ENCODE measurements at places on chromosomes 2 and 18.

DNA sequence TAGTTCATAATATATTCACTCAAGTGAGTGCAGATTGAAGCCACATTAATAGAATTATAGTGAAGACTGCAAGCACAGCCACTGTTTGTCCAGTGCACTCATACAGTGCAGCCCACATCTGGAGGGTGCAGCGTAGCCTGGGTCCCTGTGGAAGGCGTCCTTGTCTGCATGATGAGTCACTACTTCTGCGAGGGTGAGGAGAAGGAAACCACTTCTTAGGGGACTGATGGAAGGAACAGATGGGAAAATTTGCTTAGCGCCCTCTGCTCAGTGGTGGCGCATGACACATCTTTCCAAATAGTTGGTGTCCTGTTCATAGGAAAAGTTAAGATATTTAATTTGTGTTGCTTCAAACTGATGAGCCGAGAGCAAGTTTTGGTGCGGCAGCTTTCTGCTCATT lies 330.4 kb upstream of the SMIM21 start:
- peak; percentile 1 for DNase-seq

DNA sequence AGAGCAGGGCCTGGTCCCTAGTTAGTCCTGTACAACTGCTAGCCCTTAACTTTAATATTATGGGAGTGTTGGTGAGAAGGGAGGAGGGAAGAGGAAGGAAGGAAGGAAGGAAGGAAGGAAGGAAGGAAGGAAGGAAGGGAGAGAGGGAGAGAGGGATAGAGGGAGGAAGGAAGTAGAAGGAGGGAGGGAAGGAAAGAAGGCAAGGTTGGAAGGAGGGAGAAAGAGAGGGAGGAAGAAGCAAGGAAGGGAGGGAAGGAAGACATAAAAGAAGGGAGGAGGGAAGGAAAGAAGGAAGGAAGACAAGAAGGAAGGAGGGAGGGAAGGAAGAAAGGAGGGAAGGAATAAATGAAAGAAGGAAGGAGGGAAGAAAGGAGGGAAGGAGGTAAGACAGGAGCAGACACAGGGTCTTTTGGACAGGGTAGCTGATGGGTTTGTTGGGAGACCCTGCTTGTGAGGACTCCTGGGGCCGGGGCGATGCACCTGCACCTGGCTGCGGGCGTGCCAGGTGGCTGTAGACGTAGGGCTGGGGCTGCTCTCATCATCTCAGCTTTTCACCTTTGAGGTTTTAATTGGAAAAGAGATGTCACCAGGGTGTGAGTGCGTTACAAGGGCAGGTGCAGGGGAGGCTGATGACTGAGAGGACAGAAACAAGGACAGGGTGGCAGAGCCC lies 5.9 kb upstream of the POMC start:
- no peak for DNase-seq

GRCh38 chr2:18611184-18611583 lies 21.8 kb upstream of the NT5C1B start:
- DNase-seq = peak; percentile 8

- no peak for DNase-seq
These were observed 71.7 kb downstream of the DNMT3A start for GRCh38 chr2:25270061-25270460.

DNA sequence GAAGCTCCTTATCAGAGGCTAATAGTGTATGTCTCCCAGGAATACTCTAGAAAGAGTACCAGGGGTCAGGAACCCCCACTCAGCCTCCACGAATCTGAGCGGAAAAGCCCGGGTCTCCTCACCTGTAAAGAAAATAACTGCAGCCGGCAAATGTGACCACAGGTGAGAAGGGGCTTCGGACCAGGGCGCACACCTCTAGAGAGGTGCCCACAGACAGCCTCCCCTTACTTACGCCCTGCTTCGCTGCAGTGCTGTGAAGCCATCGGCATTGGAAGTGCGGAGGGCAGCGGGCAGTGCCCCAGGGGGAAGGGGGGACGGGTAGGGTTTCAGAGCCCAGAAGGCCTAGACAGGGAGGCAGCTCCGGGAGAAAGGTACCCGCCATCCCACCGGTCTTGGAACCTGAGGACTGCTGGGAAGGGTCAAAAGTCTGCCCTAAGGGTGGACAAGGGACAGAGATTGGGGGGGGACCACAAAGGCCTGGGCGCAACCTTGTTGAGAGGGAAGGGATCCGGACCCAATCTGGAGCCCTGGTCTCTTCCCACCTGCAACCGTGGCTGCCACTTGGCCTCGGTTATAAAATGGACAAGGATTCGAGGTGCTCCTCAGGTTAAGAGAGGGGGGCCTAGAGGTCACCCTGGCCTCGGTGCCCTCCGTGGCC lies 642 bp upstream of the STEAP3 start:
- no peak for DNase-seq

- peak; percentile 8 for DNase-seq
These were observed 30.5 kb downstream of the LINC00305 start for GRCh38 chr18:64118406-64118805.

DNA sequence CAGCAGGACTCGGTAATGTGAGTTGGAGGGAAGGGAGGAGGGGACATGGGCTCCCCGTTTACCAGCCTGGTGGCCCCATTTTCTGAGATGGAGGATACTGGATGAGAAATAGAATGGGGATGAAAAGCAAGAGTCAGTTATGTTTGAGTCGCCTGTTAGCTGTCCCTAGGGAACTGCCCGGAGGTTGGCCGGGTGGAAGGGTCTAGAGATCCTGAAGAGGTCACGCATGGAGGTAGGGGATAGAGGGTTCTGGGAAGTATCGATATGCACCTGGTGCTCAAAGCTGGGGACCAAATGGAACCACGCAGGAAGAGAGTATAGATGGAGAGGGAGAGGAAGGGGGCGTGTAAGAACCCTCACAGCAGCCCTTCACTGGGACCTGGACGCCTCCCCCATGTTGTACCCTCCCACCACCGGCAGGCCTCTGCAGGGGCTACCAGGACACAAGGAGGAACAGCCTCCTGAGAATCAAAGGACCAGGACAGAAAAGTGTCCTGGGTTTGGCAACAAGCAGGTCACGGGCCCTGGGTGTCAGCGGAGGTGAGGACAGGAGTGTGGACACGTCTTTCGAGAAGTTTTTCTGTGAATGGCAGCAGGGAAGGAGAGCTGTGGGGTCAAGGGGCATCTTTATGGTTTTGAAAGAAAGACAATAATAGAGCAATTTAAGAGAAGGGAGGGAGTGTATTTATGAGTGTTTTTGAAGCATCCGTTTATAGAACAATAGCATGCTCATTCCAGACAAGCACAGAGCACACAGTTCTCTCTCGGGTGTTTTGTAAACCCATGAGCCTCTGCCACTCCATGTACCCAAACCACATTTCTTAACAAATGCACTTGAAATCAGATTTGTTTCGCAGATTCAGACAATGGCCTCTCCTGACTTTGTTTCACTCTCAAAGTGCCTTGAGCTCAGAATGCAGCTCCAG lies 132.2 kb downstream of the SMAD7 start:
- DNase-seq = no peak

- no peak for DNase-seq
These were observed 341.2 kb downstream of the CYP26B1 start for GRCh38 chr2:71806432-71806831.

DNA sequence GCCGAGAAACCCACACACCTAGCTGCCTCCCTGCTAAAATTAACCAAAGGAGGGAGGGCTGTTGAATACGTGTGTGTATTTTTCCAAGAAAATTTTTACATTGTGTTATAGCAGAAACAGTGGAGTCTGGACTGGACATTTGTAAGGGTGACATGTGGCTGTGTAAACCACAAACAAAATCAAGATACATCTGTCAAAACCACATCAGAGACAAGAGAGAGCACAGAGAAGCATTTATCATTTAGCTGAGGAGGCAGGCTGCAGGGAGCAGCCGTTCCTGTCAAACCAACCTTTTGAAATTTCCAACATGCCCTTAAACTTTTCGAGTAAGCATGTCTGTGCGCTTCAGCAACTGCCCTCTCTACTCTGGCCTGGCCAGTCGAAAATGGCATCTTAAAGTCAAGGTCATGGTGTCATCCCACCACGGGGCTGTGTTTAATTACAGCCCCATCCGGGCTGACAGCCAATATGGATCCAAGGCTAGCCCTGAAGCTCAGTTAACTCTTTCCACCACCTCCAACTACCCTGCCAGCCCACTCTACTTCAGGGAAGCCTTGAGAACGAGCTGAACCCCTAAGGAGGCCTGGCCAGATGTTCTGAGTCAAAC lies 8.4 kb downstream of the BCL11A start:
- peak; percentile 54 for DNase-seq

DNA sequence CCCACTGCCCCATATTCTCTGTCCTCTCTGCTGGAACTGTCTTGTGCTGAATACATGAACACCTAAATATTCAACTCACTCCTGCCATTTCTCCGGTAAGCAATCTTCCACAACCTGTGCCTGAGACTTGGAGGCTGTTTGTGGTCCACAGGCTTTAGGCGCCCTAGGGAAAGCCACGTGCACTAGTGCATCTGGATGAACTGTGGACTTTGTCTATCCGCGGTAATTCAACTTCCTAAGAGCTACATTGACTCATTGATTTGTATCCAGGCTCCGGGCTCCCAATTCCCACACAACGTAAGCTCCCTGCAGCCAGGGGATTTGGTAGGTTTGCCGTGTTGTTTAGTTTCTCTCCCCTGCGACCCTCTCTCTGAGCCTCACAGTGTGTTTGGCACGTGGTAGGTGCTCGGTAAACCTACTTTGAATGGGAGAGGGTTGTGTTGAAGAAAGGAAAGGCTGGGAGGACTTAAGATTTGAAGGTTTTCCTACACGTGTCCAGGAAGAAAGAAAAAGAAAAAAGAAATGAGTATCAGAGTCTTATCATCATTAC lies 718.2 kb downstream of the DPP10 start:
- no peak for DNase-seq

DNA sequence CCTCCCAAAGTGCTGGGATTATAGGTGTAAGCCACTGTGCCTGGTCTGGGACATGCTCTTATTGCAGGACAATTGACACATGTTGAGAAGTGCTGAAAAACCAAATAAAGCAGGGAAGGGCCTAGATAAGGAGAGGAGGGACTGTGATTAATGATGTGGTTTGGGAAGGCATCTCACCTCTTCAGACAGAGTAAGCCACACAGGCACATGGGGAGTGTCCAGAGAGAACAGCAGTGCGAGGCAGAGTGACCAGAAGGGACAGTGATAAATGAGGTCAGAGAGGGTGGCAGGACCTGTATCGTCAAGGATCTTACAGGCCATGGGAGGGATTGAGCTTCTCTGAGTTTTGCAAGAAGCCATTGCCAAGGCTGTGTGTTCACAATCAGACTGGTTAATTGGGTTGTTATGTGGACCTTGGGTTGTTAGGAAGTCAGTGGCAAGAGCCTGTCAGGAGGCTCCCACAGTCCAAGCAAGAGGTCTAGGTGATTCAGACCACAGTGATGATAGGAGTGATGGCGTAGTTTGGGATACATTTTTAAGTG lies 58.5 kb downstream of the EIF5B start:
- no peak for DNase-seq

DNA sequence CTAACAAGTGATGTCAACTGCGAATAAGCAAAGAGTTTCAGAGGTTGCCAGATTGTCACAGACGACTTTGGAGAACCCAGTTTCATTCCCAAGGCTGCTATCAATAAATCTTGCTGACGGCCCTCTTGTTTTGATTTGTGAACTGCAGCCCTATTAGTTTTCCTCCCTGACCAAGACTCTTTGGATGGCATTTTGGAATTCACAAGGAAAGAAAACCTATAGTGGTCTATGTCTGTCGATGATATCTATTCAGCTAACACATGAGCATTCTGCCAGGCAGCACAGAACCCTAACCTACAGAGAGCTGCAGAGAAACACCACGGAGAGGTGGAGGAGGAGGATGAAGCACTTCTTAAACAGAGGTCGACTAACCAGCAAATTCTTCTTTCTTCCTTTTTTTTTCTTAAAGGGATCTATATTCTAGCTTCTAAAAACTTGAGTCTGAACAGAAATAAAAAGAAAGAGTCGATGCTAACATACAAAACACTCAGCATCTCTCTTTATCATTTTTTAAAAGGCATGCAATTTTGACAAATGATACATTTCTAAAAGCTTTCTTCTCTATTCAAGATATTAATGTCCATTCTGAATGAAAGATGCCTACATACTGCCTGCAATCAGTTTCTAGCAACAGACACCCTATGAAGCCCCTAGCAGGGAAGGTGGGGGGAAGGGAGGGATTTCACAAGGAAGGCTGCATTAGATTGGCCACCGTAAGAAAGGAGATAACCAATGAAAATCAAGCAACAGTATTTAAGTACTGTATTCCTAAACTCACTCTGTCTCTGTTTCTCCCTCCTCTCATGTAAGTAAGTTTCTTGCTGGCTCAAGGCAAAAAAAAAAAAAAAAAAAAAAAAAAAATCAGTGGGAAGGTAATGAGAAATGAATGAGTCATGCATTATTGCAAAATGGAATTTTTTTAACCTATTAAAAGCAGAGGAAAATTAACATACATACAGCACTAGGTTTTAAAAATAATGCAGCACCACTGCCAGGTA lies 83.0 kb upstream of the CHRNA1 start:
- peak; percentile 92 for DNase-seq

GRCh38 chr2:237790353-237790752 lies 8.2 kb upstream of the RBM44 start:
- DNase-seq = peak; percentile 32

Data from fibroblast of upper back skin (primary cell).